ENCODE measurements at places on chromosomes 1 and 21. TPM values are rescaled to one million over a fixed set of nuclear protein-coding genes. Genes with fewer than 3 reads are reported as not detected.

DNA sequence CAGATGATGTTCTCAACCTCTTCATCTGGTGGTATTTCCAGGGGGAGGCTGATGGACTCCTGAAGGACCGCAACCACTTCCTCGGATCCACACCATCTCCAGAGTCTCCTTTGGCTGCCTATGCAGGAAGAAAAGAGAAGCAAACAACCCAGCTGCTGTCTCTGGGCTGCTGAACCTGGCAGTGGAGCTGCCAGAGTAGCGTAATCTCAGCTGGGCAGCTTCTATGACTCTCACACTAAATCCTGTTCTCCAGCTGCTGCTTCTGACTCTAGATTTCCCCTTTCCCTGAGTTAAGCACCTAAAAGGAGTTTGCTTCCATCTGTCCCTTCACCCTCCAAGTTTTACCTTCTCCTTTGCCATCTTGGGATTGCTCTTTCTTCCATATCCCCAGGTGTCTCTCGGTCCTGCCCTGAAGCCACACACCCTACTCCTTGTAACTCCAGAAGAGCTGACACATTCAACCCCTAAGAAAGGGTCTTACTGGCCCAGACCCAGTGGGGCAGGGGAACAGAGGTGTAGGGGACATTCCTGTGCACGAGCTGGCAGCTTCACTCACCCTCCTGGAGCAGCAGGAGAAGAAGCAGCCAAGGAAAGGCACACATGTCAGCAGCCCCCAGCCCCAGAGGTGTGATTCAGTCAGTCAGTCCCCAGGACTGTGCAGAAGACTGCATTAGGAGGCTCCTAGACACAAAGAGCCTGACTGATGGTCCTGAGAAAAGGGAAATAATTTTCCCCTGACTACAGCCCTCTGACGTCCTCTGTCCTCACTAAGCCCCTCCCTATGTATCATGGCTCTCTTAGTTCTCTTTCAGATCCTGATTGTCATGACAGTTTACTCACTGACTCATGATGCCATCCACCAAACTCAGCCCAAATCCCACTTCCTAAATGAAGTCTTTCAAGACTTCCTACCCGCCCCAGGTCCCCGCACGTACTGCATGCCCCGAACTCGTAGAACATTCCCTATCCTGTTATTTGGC, at the start of gene SLAMF9:
Gene SLAMF9 (minus strand): TSS at position 702 of the 980 bp plus-strand sequence. CDS start 100 bp downstream, at position 602.
- no peak for DNase-seq

- no peak for DNase-seq
These were observed 27.5 kb upstream of the H6PD start for GRCh38 chr1:9207086-9207485.

- DNase-seq, result no peak
These were observed 71.0 kb upstream of the GNG4 start for GRCh38 chr1:235720544-235720943.

DNA sequence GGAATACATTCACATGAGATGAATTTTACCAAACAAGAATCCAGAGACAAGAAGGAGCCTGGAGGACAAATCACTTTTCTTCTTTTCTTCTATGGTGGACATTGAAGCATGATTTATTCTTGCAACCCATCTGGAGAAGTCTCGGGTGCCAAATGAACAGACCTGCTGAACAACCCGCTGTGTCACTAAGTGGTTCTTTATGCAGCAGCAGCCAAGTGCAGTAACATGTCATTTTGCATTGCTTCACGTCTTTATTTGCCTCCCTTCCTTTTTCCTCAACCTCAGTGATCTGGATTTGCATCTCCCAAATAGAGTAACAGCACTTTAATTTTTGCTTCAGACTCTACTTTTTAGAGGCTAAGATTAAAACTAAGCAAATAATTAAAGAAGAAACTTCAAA, 50.0 kb upstream of the TENT5C start:
- no peak for DNase-seq

DNA sequence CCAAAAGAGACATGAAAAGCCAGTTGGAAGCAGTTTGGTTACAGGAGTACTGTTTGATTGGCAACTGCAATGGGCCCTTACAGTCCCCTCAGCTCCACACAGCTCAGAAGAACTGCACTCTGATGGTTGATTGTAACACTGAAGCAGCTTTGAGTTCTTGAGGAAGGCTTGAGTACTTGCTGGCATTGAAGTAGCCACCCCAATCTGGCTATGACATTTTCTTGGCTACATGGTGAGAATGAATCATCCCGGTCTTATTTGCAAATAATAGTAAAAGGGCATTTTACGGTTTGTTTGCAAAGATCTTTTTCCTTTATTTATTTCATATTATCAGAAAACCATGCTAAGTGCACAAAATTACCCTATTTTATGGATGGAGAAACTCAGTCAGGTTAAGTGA, 159.7 kb upstream of the BEND5 start:
- DNase-seq, result no peak

GRCh38 chr1:46942086-46942485, 810 bp upstream of the CYP4A11 start:
- no peak for DNase-seq

Gene HMGCS2
- 2.8 TPM for polyA plus RNA-seq

Gene ANKRD35
- polyA plus RNA-seq, result 4.5 TPM

Gene SPRR2G
- polyA plus RNA-seq, result not detected

Gene ADORA1
- polyA plus RNA-seq, result 5.2 TPM

Measured in right lung (tissue), 10 donors.